NCI-H1048 (cell line): ENCODE measurements at places on chromosomes 13 and 19.
A peak's percentile ranks its signal among the peaks of the same experiment; 100 is the strongest.

DNA sequence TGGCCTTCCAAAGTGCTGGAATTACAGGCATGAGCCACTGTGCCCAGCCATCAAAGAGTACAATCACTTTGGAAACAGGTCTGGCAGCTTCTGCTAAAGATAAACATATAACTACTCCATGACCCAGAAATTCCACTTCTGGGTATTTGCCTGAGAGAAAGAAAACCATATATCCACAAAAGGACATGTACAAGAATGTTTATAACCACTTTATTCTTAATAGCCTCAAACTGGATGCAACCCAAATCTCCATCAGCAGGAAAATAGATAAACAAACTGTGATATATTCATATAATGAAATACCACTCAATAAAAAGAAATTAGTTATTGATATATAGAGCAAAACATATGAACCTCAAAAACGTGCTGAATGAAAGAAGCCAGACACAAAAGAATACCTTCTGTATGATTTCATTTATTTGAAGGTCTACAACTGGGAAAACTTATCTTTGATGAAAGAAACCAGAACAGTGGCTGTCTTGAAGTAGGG is 40.5 kb downstream of the TEX26 start:
- no peak for DNase-seq

GRCh38 chr19:41810301-41810700 is 13.9 kb downstream of the CEACAM3 start:
- no peak for DNase-seq

GRCh38 chr13:107104631-107105030 is 536.7 kb upstream of the ARGLU1 start:
- no peak for DNase-seq

DNA sequence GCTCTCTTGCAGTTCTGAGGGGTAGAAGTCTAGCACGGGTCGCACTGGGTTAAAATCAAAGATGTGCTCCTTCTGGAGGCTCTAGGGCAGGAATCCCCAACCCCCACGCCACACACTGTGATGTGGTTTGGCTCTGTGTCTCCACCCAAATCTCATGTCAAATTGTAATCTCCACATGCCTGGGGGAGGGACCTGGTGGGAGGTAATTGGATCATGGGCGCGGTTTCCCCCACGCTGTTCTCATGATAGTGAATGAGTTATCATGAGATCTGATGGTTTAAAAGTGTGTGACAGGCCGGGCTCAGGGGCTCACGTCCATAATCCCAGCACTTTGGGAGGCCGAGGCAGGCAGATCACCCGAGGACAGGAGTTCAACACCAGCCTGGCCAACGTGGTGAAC is 26.6 kb upstream of the CALM3 start:
- no peak for DNase-seq

- no peak for DNase-seq
These were observed 25.8 kb downstream of the PRKD2 start for GRCh38 chr19:46691104-46691503.

DNA sequence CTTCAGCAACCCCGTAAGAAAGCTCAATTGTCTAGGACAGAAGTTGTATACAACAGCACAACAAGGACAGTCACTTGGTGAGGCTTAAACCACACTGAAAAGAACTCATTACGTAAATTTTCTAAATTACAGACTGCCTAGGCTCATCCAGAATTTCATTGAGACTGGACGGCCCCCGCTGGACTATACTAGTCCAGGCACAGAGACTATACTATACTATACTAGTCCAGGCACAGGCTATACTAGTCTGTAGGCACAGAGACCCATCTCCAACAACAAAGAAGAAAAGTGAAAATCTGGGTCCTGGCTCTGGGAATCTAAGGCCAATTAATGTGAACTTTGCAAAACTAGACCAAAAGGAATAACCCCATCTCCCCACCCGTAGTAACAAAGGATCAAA is 700 bp downstream of the ZNF816 start:
- no peak for DNase-seq

- no peak for DNase-seq
These were observed 12.8 kb downstream of the TMEM255B start for GRCh38 chr13:113771709-113772331.

- DNase-seq: peak; percentile 31
These were observed 626 bp upstream of the BCL3 start for GRCh38 chr19:44747739-44748425.

- DNase-seq: no peak
These were observed 1247.3 kb downstream of the SLITRK1 start for GRCh38 chr13:82634946-82635345.

DNA sequence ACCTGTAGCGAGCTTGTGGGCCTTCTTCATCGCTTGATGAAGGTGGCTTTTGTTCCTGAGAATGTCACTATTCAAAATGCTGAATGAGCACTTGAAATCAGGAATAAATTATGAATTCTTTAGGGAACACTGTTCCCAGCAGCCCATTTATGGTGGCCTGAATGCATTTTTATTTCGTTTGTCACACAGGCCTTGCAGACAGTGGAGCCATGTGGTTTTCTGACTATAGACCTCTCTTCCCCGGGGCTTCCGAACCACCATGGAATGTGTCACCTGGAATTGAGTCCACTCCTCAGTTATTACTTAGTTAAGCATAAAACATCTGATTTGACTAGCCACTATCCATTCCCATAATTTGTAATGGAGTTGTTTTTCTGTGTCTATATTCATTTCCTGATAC is 396.9 kb downstream of the IRS2 start:
- no peak for DNase-seq

DNA sequence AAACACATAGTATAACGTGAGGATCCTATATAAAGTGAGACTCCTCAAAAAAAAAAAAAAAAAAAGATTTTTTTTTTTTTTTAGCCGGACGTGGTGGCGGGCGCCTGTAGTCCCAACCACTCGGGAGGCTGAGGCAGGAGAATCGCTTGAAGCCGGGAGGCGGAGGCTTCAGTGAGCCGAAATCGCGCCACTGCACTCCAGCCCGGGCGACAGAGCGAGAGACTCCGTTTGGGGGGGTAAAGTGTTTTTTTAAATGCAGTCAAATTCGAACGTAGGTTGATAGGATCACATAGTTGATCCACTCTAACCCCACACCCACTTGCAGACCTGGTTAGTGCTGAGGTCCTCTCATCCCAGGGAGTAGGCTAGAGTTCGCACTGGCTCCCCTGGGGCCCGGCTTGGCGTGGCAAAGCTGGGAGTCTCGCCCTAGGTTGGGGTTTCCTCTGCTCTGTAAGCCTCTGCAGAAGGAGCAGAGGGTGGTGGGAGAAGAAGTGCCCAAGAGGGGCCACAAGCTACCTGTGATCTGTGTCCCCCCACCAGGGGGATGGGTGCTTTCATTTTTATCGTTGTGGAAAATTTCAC is 6.5 kb downstream of the RNF225 start:
- no peak for DNase-seq

DNA sequence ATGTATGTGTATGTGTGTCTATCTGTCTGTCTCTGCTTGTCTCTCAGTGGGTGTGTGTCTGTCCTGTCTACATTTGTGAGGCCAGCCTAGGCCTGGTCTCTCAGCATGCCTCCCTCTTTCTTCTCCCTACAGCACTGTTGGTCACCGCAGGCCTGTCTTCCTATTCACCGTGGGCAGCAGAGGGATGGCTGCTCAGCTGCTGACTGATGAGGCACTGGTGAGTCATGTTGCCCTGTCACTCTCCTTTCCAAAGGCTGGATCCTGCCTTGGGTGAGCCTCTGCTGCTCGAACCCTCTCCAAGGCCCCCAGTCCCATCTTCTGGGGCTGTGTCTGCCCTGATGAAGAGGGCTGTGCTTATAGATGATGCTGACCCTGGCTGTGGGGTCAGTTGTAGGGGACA is 6.3 kb downstream of the ZNF71 start:
- DNase-seq: no peak

DNA sequence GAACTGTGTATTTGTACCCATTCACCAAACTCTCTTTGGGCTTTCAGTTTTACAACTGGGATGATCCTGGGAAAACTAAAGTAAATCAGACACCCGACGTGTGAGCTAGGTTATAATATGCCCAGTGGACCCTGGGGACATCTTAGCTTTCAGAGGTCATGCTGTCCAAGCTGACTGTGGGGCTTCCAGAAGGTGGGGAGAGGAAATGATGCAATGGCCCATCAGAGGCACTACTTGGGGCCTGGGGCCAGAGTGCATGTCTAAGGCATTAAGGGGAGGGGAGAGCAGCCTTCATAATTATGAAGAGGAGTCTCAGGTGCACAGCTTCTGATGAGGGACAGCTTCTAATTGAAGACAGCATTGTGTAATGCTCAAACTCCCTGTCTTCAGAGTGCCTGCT is 30.9 kb downstream of the ALOX5AP start:
- no peak for DNase-seq

- DNase-seq: no peak
These were observed 12.1 kb downstream of the METTL21C start for GRCh38 chr13:102682727-102683126.

DNA sequence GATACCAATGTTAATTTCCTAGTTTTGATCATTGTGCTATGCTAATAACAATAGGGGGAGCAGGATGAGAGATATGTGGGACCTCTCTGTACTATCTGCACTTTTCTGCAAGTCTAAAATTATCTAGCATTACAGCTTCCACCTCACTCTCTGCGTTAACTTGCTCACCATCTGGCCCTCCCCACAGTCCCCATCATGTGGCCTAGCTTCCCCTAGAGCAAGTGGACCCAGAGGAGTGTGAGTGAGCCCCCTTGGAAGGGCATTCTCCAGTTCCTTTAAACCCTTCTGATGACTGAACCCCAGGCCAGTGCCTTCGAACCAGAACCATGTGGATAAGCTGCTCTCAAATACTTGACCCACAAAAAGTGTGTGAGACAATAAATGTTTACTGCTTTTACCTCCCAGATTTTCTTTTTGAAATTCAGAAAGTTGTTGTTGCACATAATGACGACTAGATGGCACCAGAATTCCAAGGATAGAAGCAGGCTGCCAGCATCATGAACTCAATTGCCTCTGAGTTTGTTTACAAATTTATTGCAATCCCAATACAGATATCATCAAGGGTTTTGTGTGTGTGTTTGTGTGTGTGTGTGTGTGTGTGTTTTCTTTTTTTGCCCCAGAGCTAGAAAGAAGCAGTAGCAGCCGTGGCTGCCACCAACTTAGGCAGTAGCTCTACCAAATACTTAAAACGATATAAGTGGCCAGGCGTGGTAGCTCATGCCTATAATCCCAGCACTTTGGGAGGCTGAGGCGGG is 49.0 kb upstream of the ZNF780A start:
- no peak for DNase-seq

GRCh38 chr13:50574731-50575130 is 268.8 kb downstream of the DLEU7 start:
- DNase-seq: no peak

- no peak for DNase-seq
These were observed 221.9 kb downstream of the TSHZ3 start for GRCh38 chr19:31127134-31127967.

DNA sequence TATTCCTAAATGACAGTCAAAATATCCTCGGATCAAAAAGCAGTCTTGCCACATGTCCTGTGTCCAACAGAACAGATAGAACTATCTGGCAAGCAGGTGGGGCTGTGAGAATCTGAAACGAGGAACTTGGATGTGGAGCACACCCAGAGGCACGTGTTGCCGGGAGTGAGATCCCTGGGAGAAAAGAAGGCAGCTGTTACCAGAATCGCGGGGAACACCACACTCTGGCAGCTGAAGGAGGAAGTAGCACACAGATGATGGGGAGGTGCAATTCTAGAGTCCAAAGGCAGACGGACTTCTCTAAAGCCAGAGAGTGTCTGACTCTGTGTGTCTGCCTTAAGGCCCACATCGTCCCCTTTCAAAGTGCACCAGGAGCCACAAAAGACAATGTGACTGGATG is 22.3 kb downstream of the SLC7A1 start:
- DNase-seq: no peak

GRCh38 chr19:29893606-29894284 is 48.3 kb upstream of the URI1 start:
- no peak for DNase-seq

DNA sequence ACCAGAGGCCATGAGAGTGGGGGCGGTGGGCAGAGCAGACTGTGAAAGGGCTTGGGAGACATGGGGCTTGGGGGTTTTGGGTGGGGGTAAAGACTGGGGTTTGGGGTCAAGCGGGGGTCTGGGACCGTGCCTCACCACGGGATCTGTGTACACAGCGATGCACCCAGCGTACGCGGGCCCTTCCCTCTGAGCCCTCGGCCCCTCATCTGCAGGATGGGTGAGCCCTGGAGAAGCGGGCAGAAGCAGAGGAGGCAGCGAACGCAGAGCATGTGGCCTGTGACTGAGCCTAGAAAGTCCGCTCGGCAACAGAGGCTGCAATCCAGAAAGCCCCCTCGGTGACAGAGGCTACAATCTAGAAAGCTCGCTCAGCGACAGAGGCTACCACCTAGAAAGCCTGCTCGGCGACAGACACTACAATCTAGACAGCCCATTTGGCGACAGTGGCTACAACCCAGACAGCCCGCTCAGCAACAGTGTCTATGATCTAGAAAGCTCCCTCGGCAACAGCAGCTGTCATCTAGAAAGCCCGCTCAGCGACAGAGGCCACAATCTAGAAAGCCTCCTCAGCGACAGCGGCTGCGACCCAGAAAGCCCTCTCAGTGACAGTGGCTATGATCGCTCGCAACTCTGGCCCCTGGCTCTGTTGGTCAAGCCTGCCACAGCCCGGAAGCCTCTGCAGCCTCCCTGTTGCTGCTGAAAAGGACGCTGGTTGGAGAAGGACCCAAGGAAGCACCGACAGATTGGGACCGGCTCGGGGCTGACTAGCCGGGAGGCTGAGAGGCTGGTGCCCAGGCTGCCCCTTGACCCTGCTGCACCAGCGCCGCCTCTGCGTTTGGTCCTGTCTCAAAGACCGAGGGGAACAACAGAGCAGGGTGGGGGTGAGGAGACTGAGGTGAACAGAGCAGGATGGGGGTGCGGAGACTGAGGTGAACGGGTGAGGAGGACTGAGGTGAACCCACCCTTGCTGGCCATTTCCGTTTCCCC is 68.6 kb downstream of the SPACA7 start:
- DNase-seq: no peak

DNA sequence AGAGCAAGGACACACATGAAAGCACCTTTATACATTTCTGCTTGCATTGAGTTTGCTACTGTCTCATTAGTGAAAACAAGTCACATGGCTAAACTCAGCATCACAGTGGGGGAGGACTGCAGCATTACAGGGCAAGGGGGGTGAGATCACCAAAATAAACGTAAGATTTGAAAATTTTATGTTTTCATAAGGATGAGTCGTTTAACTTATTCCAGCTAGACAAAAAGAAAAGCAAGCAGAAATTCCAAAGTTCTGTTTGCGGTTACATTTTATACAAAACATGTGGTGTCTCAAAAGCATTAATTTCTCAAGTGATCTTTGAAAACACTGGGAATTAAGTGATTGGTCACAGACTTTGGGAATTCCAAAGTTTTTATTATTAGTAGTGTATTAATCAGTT is 261.4 kb upstream of the RXFP2 start:
- DNase-seq: no peak

DNA sequence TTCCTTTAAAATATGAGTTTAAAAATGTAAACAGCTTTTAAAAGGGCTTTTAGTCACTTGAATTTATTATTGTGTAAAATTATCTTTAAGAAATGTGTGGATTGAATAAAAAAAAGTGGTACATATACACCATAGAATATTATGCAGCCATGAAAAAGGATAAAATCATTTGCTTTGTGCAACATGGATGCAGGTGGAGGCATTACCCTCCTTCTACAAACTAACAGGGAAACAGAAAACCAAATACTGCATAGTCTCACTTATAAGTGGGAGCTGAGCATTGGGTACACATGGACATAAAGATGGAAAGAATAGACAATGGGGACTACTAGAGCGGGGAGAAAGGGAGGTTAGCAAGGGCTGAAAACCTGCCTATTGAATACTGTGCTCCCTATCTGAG is 999.3 kb downstream of the SLITRK5 start:
- DNase-seq: no peak
